ENCODE measurements at places on chromosomes 11 and 22.

GRCh38 chr11:128714881-128715280, 21.0 kb downstream of the FLI1 start:
- no peak for DNase-seq

DNA sequence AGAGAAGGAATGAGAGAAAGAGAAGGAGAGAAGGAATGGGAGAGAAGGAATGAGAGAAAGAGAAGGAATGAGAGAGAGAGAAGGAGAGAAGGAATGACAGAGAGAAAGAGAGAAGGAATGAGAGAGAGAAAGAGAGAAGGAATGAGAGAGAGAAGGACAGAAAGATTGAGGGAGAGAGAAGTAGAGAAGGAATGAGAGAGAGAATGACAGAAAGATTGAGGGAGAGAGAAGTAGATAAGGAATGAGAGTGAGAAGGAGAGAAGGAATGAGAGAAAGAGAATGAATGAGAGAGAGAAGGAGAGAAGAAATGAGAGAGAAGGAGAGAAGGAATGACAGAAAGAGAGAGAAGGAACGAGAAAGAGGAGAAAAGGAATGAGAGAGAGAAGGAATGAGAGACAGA, 34.1 kb upstream of the APOL5 start:
- DNase-seq = no peak

DNA sequence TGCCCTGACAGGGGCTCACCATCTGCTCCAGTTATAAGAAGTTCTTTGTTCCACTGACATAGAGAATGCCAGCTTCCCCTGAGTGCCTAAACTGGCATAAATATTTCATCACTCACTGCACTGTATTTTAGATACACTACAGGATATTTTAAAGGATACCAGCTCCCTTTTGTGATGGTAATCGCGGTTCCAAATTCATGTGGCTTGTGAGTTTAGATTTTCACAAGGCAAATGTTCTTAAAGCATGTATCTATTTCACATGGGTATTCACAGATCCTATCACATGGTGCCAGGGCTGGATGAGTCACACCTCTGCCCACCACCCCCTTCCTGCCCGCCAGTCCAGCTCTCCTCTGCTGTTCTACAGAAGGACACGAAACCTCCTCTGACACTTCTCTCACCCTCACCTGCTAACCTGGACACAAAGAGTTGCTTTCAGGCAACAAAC, 105.5 kb downstream of the KCNC1 start:
- DNase-seq = peak; percentile 33

GRCh38 chr11:57777969-57778317, 16.3 kb downstream of the CTNND1 start:
- DNase-seq = no peak

DNA sequence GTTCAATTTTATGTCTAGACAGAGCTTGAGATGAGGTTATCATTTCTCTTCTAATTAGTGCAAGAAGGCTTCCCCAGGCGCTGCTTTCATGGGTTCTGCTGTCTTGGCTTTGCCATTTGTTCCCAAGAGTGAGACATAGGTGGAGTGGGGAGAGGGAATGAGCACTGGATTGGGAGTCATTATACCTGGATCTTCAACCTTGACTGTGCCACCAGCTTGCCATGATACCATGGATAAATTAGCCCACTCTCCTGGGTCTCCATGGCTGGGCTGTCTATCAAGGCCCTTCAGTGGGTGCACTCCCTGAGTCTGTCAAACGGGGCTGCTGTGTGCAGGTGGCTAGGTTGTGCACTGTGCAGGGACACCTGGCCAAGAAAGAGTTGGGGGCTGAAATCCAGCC, 15.6 kb upstream of the NECTIN1 start:
- no peak for DNase-seq

DNA sequence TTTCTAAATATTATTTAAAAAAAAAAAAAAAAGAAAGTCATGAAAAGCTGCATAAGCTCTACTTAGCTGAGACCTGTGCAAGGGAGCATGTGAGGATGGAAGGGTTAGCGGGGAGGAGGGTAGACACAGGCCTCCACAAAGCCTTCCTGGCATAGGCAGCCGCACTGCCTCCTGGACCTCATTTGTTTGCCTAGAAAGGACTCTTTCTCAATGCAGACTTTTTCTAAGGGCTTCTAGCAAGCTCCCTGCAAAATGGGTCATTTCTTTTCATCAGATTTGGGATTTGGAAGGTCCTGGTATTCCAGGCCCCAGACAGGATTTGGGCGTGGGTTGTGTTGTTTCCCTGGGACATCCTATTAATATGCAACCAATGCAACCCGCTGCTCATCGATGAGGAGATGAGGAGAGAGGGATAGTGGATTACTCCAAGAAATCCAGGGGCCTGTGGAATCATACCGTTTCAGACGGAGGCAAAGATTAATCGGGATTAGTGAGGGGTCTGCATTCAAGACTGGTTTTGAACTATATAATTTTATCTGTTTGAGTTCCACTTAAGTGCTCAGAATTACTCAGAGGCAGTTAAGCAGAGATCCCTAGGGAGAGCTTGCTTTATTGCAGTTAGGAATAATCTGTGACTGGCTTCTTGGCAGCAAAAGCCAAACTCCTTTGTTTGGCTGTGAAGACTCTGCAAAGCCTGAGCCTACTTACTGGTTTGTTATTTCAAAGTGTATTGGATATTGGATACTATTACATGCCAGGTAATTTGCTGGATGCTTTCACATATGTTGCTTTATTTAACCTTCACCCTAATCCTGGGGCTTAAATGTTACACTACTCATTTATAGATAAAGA, 106.9 kb upstream of the NAV2 start:
- DNase-seq = peak; percentile 15

DNA sequence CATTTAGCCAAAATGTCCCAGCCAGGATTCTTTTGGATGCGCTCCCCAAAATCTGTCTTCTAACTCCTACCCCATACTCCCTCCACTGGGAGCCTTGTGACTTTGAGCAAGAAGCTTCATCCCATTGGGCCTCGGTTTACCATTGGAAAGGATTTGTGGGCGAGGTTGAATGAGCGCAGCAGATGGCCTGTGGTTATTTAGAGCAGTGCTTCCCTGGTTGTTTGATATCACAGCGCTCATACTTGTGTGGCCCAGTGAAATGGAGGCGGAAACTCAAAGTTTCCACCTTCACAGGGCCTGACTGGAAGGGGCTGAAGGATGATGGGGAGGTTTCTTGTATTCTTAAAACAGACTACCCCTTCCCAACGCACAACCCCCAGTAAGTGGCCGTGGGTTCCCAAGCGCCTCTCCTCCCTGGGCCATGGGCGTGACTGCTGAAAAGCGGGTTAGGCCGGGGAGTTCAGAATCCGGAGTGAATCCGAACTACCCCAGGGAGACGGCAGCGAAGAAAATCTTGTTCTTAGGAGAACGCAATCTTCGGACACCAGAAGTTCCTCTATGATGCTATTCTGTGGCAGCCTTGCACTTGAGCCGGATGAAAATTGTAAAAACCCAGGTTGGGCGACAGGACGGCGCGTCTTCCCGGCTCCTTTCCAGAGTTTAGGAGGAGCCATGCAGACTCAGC, 1.2 kb upstream of the ATF4 start:
- DNase-seq = peak; percentile 25

DNA sequence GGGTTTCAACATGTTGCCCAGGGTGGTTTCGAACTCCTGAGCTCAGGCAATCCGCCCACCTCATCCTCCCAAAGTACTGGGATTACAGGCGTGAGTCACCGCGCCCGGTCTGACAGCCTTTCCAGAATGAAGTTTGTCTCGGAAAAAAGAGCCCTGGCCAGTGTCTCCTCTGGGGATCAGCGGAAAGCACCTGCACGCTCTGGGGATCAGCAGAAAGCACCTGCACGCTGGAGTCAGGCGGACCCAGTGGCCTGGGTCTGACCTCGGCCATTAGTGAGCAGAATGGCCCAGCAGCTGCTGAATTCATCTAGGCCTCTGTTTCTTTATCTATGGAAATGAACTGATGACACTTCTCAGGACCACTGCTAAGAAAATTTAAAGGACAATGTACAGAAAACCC, 10.5 kb upstream of the TESMIN start:
- DNase-seq = no peak

DNA sequence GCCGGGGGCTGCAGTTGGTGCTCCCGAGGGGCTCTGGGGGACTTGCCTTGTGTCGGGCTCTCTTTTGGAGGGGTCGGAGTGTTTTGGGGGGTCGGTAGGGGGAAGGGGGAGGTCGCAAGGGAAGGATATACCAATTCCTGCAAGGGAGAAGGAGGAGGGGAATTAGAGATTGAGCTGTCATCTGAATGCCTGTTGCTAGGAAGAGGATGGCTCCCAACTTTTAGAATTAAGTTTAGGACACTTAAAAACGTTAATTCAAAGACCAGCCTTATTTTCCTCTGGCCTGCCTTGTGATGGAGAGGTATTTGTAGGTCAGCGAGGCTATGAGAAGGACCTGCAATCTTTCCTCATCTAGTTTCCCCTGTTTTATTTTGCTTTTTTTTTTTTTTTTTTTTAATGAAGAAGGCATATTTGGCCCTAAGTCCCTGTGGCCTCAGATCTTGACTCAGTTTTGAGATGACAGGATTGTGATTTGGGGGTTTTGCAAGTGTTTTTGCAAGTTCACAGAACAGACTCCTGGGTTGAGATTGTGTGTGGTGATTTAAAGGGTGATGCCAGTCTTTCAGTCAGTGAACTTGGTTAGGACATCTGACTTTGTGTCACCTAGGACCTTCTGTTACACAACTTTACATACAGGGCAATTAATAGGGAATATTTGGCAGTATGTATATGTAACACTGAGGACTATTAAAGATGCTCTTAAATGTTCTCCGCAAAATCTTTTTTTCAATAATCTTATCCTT, 672 bp downstream of the TMEM135 start:
- no peak for DNase-seq

DNA sequence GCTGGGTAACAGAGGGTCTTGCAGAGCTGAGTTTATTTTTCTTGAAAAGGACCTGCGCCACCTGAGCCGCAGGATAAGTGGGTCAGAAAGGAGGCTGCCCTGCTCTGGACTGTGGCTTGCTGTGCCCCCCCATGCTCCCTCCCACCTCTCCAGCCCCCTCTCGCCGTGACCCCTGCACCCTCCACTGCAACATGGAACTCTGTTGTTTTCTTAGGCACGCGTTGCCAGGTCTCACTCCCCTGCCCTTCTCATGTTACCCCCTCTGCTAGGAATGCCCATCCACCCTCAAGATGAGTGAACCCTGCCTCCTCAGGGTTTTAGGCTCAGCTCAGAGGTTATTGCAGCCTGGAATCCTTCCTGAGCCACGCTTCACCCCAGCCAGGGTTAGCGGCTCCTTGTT, 10.8 kb downstream of the ETS1 start:
- no peak for DNase-seq

DNA sequence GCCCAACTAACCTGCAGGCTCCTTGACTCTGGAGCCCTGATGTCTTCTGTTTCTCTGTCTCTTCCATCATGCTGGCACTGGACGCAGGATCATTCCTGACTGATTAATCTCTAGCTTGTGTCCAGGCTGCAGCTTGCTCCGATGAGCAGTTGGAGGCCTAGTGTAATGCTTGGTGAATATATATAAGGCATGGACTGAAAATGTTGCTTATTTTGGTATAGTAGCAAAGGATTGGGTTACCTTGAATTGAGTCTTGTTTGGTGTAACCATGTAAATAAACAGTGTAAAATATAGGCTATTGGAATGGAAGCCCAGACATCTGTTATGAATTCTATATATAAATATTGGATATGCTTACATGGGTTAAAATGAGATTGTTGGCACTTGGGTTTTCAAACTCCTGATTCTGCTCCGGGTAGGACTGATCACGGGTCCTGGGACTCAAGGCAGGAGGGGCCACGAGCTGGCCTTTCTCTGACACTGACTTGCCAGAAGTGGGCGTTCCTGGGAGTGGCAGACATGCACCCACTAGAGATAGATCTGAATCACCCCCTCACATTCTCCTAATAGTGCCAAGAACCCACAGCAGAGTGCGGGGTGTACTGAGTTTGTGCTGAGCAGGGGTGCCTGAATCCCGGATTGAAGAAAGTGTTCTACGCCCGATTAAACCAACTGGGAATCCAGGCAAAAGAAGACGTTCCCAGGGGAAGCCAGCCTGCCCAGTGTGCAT, 25.8 kb downstream of the LRP5 start:
- DNase-seq = no peak

DNA sequence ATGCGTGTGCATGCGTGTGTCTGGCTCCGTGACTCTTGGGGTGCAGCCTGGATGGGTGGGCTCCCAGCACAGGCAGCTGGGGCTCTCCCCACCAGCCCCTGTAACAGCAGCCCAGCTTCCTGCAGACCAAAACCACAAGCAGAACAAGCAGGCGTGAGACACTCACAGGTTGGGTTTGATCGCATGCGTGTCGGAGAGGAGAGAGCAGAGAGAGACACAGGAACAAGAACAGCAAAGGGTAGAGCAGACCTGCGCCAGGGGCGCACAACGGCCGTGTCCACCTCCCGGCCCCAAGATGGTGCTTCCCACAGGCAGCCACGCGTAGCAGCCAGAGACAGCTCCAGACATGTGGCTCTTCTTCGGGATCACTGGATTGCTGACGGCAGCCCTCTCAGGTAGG, at the start of gene CD6:
TSS of gene CD6 (plus strand) at position 161 of the 400 bp plus-strand sequence. CDS start at position 347, 186 bp downstream.
- DNase-seq = no peak

DNA sequence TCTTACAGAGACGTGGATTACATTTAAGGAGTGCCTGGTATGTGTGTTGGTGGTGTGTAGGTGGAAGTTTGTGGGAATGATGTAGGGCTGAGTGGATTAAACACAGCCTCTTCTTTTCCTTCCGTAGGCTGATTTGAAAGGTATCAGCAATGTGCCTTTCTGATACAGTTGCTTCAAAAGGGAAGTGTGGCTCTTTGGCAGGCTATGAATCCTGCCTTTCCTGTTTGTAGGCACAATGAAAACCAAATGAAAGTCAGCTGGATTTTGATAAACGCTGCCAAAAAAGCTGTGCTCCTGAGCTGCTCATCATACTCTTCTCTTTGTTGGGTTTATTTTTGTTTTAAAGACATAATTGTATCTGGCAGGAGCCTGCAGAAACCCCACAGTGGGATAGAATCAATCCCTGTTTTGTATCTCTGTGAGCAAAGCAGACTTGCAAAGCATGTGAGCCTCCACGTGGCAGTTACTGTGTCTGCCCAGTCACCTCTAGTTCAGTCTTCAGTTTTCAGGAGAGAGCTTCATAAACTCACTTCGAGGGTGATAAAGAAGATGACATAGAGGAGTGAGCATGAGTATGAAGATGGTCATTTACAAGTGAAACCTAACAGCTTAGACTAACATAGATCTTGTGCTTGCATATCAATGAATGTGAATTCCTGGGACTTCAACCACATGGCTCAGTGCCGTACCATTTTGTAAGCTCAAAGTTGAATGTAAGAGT, 655.7 kb upstream of the KIRREL3 start:
- DNase-seq = no peak

GRCh38 chr11:116225236-116225635, 547.6 kb downstream of the BUD13 start:
- no peak for DNase-seq

DNA sequence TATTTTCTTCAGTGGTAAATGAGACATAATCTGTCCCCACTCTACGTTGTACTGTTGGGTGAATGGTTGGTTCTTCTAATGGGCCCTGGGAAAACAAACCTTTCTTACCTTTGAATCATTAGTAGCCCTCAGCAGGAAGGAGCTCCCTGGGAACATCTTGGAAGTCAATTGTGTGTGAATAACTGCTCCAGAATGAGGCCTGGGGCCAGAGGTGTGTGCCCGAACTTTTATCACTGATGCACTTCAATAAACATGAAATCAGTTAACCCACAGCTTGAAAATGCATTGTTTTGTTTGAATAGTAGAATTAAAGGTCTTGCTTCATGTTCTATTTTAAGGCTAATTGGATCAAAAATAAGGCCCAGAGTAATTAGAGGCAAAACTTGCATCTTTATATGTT, 67.1 kb downstream of the NAV2 start:
- no peak for DNase-seq
